GM18507 (cell line): ENCODE measurements at places on chromosomes 1 and 21.

DNA sequence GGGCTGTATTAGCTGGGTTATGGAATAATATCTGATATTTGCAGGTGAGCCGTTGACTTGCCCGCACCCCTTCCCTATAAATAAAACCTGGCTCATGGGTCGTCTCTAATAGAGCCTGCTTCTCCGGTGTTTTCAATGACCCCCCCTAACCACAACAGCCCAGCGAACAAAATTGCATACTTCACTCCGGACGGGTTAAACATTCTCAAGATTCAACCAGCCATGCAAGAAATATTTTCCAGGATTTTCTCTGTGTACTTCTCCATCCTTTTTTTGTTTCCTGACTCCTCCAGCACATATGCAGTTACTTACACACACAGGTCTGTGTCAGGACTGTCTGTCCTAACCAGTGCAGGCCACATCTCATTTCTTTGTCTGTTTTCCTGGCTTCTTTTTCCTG, 267.7 kb downstream of the ZNF648 start:
- no peak for DNase-seq

GRCh38 chr1:232249861-232250777, 379.8 kb downstream of the SIPA1L2 start:
- no peak for DNase-seq

DNA sequence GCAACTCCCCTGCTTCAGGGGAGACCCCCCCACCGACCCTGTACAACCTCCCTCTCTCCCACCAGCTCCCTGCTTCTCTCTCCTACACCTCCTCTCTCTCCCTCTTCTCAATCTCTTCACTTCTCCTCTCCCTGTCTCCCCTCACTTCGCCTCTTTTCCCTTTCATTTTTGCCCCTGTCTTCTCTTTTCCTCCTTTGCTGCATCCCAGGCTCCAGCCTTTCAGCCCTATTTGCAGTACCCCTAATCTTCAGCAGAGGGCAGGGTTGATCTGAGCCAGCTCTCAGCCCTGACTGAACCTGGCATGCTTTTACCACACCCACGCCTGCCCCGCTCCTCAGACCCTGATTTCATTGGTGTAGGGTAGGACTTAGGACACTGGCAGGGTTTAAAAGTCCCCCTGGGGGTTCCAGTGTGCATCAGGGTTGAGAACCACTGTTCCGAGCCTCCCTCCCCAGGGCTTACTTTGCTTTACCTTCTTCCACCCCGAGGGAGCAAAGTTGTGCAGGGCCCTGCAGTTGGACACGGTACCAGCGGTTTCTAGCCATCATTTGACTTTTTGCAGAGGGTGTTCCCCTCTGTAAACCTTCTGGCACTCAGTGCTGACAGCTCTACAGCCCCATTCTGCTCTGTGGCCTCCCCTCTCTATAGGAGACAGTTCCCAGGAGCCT, 67.3 kb upstream of the CNTN2 start:
- peak; percentile 50 for DNase-seq

DNA sequence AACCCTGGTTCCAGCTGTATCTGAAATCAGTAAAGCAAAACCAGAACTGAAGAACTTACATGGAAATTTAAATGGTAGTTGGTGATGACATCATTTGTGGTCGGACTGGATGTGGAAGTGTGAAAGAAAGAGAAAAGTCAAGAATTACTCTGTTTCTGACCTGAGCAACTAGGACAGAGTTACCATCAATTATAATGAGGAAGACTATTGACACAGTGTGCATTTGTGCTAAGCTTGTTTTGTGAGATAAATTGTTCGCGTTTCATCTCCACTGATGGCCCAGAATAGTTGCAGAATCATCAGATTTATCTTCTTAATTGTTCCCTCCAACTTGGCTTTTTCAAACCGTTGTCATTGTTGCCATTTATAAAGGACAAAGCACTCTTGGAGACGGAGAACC, 410.6 kb upstream of the DEPDC1 start:
- DNase-seq = no peak

GRCh38 chr1:12368646-12369045, 138.8 kb downstream of the VPS13D start:
- DNase-seq = no peak

DNA sequence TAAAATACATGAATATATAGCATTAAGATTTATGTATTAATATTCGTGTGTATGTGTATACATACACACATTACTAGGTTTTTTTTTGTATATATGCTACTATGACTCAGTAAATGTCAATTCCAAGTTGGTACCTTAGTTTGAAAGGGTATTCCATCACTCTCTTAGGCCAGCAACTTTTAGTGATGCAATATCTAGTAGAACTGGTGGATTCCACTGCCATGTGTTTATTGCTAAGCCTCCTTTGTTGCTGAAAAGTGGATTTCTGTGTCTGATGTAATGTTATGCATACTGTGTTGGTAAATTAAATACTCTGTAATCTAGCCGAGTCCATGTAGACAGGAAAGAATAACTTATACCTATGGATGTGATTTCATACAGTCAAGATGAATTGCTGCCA, 16.9 kb upstream of the COL11A1 start:
- DNase-seq = no peak
